ENCODE measurements at places on chromosomes 2 and 18.

DNA sequence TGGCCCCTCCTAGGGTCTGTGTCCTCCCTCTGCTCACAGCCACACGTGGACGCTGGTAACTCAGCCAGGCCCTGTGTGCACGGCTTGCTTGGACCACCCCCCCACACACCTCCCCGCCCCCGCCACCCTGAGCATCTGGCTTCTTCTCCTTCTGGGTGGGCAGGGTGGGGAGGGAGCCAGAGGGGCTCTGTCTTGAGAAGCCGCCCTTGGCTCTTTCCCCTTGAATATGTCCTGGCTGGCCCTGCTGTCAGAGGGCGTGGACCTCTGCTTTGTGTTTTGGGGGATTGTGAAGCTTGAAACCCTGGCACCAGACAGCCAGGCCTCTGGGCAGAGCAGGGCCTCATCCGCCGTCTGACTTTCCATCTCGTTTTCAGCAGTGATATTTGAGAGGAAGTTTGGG is 72.1 kb downstream of the GLI2 start:
- DNase-seq, result no peak

DNA sequence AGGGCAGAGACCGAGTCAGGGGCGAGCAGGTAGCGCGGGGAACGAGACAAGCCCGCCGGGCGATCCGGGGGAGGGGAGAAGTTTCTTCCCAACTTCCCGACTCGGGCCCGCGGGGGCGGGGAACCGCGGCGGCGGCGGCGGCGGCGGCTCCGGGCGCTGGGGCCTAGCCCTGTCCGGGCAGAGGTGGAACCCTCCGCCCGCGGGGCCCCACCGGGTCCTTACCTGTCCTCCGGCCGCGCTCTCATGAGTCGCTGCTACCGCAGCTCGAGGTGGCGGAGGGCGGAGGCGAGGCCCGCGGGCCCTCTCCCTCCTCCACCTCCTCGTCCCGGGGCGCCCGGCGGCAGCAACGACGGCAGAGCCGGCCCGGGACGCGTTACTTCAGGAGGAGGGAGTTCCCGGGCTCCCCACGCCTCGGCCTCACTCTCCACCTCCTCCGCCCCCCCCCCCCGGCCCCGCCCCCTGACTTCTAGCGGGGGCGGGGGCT is at the start of gene YES1:
Gene YES1, minus strand, starts transcription at position 351 of the 484 bp plus-strand sequence. CDS start 55,415 bp downstream, outside the sequence.
- DNase-seq, result no peak

GRCh38 chr2:28583899-28584553 is 88.2 kb downstream of the PLB1 start:
- peak; percentile 91 for DNase-seq

DNA sequence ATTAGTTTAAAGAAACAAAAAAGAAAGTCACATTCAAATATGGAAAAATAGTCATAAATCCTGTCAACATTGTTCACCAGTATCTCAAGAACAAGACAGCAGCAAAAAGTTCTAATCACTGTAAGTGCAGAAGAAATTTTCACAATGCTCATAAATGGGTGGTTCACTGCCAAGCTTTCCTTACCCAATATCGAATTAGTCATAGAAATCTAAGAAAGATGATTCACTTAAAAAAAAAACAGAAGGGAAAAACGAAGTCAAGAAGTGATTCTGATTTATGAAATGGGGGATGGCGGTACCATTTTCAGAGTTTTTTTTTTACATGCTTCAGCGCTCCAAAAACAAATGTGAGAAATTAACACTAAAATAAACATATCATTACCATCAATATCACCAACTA is 156.7 kb downstream of the EXOC6B start:
- no peak for DNase-seq

DNA sequence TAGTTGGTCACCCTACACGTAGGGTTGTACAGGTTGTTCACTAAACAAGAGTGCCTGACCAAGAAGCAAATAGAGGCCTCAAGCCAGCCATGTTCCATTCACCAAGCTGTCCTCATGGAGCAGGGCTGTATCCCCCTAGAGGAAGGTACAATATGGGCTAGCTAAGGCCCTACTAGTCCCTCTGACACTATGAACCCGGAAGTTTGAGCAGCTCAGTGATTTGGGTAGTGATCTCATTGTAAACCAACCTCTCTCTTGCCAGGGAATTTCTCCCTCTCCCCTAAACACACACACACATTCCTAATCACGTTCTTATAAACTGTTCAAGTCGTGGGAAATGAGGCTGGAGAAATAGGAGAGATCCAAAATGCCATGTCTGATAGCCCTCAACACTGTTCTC is 6.7 kb upstream of the CYS1 start:
- DNase-seq, result no peak

All from inflammatory macrophage treated with lipopolysaccharide for 1 hour (primary cell).